ENCODE measurements at places on chromosomes 16 and 17.

- no peaks in the 10 kb centered on the region for H3K36me3 ChIP-seq
- no peaks in the 10 kb centered on the region for H3K27me3 ChIP-seq
- no peak overlapping the region for H3K27ac ChIP-seq
- no peak overlapping the region for H3K4me3 ChIP-seq
- no peaks in the 10 kb centered on the region for H3K4me1 ChIP-seq
These were observed 102.8 kb upstream of the KCNJ16 start for GRCh38 chr17:69972251-69972650.

DNA sequence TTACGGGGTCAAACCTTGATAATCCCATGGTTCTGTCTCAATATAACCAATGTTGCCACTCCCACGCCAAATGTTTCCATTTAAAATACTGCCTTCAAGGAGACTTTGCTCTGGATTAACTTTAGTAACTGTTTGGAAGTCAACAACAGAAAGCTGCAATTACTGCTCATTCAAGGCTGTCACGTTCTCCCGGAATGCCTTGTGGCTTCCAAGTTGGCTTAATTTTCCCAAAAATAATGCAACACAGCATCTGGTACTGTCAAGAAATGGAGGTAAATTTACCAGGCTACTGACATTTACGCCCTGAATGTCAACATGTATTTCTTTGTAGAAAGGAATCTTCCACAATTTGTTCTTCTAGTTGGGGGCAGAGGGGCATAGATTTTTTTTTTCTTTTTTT is 38.2 kb downstream of the GPRC5B start:
- H3K27me3 ChIP-seq, result no peaks in the 10 kb centered on the region
- H3K36me3 ChIP-seq, result no peaks in the 10 kb centered on the region
- DNase-seq, result no peak
- H3K4me1 ChIP-seq, result peaks cover under 1% of the 10 kb centered on the region
- H3K4me3 ChIP-seq, result no peak overlapping the region

DNA sequence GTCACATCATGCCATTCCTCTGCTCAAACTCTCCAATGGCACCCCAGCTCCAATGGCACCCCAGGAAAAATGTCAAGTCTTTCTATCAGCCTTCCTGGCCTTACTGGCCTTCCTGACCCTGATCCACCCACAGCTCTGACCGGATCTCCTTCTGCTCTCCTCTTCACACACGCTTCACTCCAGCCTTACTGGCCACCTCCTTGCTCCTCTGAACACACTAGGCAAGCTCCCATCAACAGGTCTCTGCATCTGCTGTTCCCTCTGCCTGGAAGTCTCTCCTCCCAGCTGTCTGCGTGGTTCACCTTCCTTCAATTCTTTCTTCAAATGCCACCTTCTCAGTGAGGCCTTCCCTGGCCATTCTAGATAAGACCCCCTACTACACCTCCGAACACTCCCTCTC is 43.4 kb downstream of the MYO1D start:
- H3K4me3 ChIP-seq, result no peak overlapping the region
- no peak for DNase-seq
- H3K36me3 ChIP-seq, result no peaks in the 10 kb centered on the region
- H3K4me1 ChIP-seq, result no peaks in the 10 kb centered on the region
- no peaks in the 10 kb centered on the region for H3K27me3 ChIP-seq
- H3K27ac ChIP-seq, result no peak overlapping the region

- H3K27ac ChIP-seq, result no peak overlapping the region
- no peak for DNase-seq
- no peaks in the 10 kb centered on the region for H3K27me3 ChIP-seq
- H3K4me1 ChIP-seq, result no peaks in the 10 kb centered on the region
These were observed 79.0 kb upstream of the SMURF2 start for GRCh38 chr17:64741038-64741641.

- H3K27me3 ChIP-seq, result no peaks in the 10 kb centered on the region
- no peak overlapping the region for H3K27ac ChIP-seq
- H3K36me3 ChIP-seq, result no peaks in the 10 kb centered on the region
- no peak overlapping the region for H3K4me3 ChIP-seq
These were observed 45.1 kb upstream of the ABCC11 start for GRCh38 chr16:48292452-48292851.

DNA sequence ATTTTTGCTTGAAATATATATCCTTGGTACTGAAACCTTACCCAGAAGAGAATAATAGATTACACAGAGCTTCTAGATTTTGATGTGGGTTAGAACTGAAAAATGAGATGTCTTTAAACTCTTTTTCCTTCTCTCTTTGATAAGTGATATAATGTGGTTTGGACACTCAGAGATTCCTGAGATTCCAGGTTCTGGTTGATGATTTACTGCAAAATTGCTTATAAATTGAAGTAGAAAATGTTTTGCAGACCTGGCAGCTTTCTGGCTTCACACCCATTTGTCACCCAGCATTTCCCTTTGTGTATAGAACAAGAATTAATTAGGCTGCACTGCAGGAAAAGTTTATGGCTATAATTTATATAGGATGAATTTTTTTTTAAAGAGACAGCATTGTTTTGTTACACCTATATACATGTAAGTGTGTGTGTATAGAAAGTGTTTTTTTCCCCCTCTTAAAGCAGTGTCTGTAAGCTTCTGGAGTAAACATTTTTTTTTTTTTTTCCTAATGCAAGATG is 23.5 kb downstream of the AATF start:
- H3K27ac ChIP-seq, result no peak overlapping the region
- H3K27me3 ChIP-seq, result no peaks in the 10 kb centered on the region
- no peaks in the 10 kb centered on the region for H3K4me1 ChIP-seq
- H3K36me3 ChIP-seq, result no peaks in the 10 kb centered on the region

- no peak overlapping the region for H3K27ac ChIP-seq
- no peaks in the 10 kb centered on the region for H3K4me1 ChIP-seq
- H3K27me3 ChIP-seq, result no peaks in the 10 kb centered on the region
These were observed 1.4 kb downstream of the RFNG start for GRCh38 chr17:82050152-82050760.

DNA sequence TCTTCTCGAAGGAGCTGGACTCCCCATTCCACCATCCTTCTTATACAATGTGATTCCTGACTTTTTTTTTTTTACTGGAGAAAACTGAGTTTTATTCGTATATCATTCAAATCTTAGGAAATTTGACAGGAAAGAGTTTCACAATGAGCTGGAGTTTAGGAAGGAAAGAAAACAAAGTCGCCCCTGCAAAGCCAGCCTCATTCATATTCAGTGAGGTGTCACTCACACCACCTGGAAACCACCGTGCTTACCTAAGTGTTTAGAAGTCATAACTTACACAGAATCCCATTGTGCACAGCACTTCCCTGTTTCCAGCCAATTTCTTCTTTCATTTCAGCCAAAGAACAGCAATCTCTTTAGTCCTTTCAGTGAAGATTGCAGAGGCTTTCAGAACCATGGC is 90.3 kb upstream of the CHMP6 start:
- H3K4me1 ChIP-seq, result no peaks in the 10 kb centered on the region
- DNase-seq, result no peak
- no peaks in the 10 kb centered on the region for H3K36me3 ChIP-seq
- H3K27ac ChIP-seq, result no peak overlapping the region

GRCh38 chr17:74898376-74898946 is 5.0 kb upstream of the FADS6 start:
- no peaks in the 10 kb centered on the region for H3K36me3 ChIP-seq
- DNase-seq, result no peak
- no peak overlapping the region for H3K4me3 ChIP-seq
- H3K27me3 ChIP-seq, result no peaks in the 10 kb centered on the region
- peaks cover 3% of the 10 kb centered on the region for H3K4me1 ChIP-seq
- no peak overlapping the region for H3K27ac ChIP-seq

- H3K27ac ChIP-seq, result peak overlapping the region; percentile 70
- no peaks in the 10 kb centered on the region for H3K36me3 ChIP-seq
- peaks cover 35% of the 10 kb centered on the region for H3K4me1 ChIP-seq
- DNase-seq, result no peak
- no peaks in the 10 kb centered on the region for H3K27me3 ChIP-seq
- no peak overlapping the region for H3K4me3 ChIP-seq
These were observed 1.4 kb downstream of the CUEDC1 start for GRCh38 chr17:57953705-57954396.

DNA sequence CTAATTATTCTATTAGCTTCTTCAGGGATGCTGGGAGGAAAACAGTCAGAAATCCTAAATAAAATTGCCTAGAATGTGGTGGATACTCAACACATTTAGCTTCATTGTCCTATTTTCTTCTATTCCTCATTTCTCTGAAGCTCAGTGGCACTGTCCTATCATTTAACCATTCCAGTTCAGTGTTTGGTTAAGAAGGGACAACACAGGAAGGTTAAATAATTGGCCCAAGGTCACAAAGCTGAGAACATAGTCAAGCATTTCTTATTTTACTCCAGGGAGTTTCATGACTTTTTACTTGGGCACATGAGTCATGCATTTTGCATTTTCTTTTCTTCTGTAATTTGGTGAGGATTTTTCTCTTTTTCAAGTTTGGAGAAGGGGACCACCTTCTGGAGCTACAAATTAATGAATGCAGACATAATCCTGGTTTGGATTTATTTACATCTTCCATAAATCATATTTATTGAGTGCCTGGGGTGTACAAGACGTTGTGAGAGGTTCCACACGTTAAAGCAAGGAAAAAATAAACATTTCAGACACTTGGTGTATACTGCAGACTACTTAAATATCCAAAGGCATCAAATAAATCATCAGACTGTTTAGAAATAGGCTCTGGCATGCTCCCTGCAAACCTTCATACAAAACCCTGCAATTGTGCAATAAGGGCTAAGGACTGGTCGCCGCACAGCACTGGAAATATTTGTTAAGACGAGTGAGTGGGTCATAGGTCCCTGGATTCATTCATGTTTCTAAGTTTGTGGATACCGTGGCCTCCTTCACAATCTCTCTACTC is 263.9 kb downstream of the MAF start:
- H3K4me1 ChIP-seq, result no peaks in the 10 kb centered on the region
- H3K36me3 ChIP-seq, result no peaks in the 10 kb centered on the region
- DNase-seq, result no peak
- H3K4me3 ChIP-seq, result no peak overlapping the region

DNA sequence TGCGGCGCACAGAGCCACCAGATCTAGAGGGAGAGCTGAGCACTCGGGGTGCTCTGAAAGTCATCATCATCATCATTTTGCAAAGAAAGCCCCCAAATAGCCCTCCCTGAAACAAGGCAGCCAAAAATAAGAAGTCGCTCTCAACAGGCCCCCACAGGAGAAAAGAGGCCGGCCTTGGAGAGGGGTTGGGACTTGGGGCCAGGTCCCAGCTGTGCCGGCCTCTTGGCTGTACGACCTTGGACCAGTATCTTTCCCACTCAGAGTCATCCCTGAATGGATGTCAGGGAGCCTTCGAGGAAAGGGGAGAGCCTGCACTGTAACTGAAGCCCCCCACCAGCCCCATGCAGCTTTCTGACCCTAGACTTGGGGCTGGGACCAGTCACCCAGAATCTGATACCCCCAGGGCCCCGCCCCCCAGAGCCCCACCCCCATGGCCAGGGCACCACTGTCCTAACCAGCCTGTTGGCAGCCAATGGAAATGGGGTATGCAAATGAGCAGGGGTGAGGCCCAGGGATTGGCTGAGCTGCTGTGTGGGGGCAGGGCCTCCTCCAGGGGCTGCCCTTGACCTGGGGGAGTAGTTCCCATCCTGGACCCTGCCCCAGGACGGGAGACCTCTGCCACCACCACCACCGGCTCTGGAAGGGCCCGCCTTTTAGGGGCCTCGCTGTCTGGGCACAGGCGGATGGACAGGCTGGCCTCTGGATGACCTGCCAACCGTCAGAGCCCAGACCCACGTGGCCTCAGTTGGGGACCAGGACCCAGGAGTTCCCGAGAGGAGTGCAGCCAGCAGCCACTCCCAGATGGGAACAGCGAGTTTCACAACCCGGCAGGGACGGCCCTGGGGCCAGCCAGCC is 15.4 kb downstream of the ZFPM1 start:
- H3K27ac ChIP-seq, result no peak overlapping the region
- H3K4me3 ChIP-seq, result no peak overlapping the region
- no peaks in the 10 kb centered on the region for H3K27me3 ChIP-seq
- no peaks in the 10 kb centered on the region for H3K36me3 ChIP-seq
- peak; percentile 91 for DNase-seq
- H3K4me1 ChIP-seq, result peaks cover 1% of the 10 kb centered on the region

GRCh38 chr17:34711646-34712045 is 132.3 kb downstream of the TMEM132E start:
- H3K36me3 ChIP-seq, result no peaks in the 10 kb centered on the region

DNA sequence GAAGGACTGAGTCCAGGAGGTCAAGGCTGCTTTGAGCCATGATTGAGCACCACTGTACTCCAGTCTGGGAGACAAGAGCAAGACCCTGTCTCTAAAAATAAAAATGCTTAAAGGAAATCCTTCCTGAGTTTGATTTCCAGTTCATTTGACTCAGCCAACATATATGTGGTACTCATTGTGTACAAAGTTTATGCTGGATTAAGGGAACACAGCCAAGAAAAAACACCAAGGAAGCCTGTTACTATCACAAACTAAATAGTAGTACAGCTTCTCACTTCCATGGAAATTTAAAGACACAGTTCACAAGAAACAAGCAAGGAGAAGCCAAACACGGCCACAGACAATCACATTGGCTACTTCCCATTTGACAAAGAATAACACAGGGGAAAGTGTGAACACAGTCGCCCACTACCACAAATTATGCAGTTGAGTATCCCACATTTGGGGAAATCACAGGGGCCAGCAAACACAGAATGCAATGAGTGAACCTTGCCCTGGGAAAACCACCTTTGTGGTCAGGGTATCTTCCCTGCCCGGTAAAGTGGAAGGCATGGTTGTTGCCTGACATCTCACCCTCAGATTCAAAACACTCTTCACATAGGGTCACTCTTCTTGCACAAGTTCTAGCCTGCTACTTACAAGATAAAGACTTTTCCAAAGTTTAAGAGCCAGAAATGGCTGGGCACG is 14.5 kb downstream of the TEX14 start:
- H3K36me3 ChIP-seq, result no peaks in the 10 kb centered on the region
- no peak overlapping the region for H3K4me3 ChIP-seq
- H3K4me1 ChIP-seq, result no peaks in the 10 kb centered on the region
- no peak for DNase-seq

DNA sequence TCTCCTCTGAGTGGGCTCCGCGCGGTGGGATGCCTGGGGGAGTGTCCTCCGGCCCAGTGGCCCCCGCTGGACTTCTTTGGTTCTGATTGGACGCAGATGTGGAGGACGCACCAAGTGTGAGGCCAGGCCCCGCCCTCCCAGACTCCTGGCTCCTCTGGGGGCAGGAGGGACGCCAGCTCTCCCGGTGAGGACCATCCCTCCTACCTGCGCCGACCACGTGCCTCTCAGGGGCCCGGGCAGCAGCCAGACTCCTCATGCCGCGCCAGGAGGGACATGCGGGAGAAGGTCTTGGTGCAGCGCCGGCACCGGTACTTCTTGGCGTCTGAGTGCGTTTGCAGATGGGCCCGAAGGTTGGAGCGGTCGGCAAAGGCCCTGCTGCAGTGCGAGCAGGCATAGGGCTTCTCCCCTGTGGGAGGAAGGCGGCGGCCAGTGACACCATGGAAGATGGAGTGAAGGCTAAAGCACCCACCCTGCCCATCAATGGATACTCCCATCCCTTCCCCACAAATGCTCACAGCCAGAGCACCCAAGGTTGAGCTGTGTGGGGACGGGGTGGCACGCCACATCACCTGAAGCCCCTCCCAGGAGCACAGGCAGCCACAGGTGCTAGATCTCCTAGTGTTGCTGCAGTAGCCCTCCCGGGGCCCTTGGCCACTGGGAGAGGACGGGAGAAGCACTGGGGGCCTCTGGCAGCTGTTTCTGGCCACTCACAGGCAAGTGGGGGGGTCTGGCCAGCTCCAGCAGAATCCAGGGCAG is 7.9 kb downstream of the SNAI3 start:
- H3K27ac ChIP-seq, result no peak overlapping the region
- no peaks in the 10 kb centered on the region for H3K36me3 ChIP-seq
- H3K27me3 ChIP-seq, result no peaks in the 10 kb centered on the region
- no peaks in the 10 kb centered on the region for H3K4me1 ChIP-seq
- H3K4me3 ChIP-seq, result no peak overlapping the region

Data from mesendoderm (in vitro differentiated cells).